Right lobe of liver (tissue), 6 donors: ENCODE measurements at places on chromosomes 13 and 19. TPM values are rescaled to one million over a fixed set of nuclear protein-coding genes. Genes with fewer than 3 reads are reported as not detected.

Gene ATP4A
- total RNA-seq: not detected

Gene SCGB2B2
- total RNA-seq: 0.43 TPM

Gene CYP2A7
- 2.5 TPM for total RNA-seq

Gene DNAAF3
- 0.28 TPM for total RNA-seq

Gene MUC16
- not detected for total RNA-seq

Gene KLHL1
- not detected for total RNA-seq

Gene RASL11A
- 7.0 TPM for total RNA-seq

Gene UGGT2
- total RNA-seq: 8.2 TPM

Gene ZNF285
- total RNA-seq: 0.99 TPM

Gene POLR1G
- total RNA-seq: 1.3 TPM

Gene PEG3
- total RNA-seq: 9.5 TPM

Gene CBY2
- total RNA-seq: not detected

Gene ZSCAN4
- total RNA-seq: not detected

Gene ADGRE2
- total RNA-seq: 2.0 TPM

Gene ZNF77
- total RNA-seq: 1.4 TPM

Gene ATP4B
- total RNA-seq: not detected

Gene RNF113B
- total RNA-seq: not detected

Gene FCER2
- total RNA-seq: not detected

Gene SH3GL1
- 25.2 TPM for total RNA-seq

Gene DMKN
- total RNA-seq: 4.0 TPM

Gene ARID3A
- total RNA-seq: 0.74 TPM

Gene COL5A3
- 9.1 TPM for total RNA-seq

Gene PRR19
- total RNA-seq: 0.19 TPM

Gene ZNF677
- total RNA-seq: 0.25 TPM

Gene CFAP97D2
- not detected for total RNA-seq

Gene KCNJ14
- 0.26 TPM for total RNA-seq

Gene KLK3
- not detected for total RNA-seq

Gene DEDD2
- total RNA-seq: 15.0 TPM

Gene OCEL1
- total RNA-seq: 19.0 TPM

Gene PINLYP
- total RNA-seq: 0.81 TPM

Gene CEACAM20
- 0.31 TPM for total RNA-seq

Gene MFSD12
- total RNA-seq: 97.8 TPM

Gene RNF225
- not detected for total RNA-seq

Gene RAB3D
- total RNA-seq: 4.0 TPM

Gene LGALS14
- total RNA-seq: not detected

Gene TPRX2
- total RNA-seq: not detected

Gene CASP14
- total RNA-seq: not detected

Gene RFPL4AL1
- 0.79 TPM for total RNA-seq

Gene LRRC4B
- total RNA-seq: 0.25 TPM

Gene DCT
- total RNA-seq: 0.35 TPM

Gene UPF3A
- total RNA-seq: 24.3 TPM

Gene CD70
- total RNA-seq: not detected

Gene ZNF283
- total RNA-seq: 2.0 TPM
